ENCODE measurements at places on chromosomes 5 and 9.

- DNase-seq: peak; percentile 97
These were observed at the start of gene MED27 for GRCh38 chr9:132079391-132080091. Gene MED27, minus strand, starts transcription at chr9:132079867. Its CDS starts 23 bp downstream, at chr9:132079844.

- no peak for DNase-seq
These were observed 51.9 kb upstream of the SHB start for GRCh38 chr9:38120961-38121360.

- no peak for DNase-seq
These were observed 443.4 kb downstream of the DTWD2 start for GRCh38 chr5:118544887-118545449.

GRCh38 chr5:61273279-61273975 is 58.6 kb upstream of the ZSWIM6 start:
- DNase-seq: no peak

DNA sequence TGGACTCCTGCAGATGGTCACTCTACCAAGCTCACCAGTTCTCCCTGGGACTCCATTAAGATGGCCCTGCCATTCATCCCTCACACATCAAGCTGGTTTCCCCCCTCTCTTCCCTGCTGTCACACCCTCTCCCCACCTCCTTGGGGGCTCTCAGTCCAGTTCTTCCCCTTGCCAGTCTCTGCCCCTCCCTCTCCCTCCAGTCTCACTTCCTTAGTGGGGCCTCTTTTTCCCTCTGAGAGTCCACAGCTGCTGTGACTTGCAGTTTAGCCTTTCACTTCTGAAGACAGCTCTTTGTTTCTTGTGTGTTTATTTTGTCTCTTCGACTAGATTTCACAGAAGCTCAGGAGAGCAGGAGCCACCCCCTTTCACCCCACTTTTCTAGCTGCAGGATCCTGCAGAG is 10.5 kb downstream of the DOCK2 start:
- no peak for DNase-seq

- no peak for DNase-seq
These were observed 558.7 kb downstream of the ACTL7B start for GRCh38 chr9:108297073-108297472.

DNA sequence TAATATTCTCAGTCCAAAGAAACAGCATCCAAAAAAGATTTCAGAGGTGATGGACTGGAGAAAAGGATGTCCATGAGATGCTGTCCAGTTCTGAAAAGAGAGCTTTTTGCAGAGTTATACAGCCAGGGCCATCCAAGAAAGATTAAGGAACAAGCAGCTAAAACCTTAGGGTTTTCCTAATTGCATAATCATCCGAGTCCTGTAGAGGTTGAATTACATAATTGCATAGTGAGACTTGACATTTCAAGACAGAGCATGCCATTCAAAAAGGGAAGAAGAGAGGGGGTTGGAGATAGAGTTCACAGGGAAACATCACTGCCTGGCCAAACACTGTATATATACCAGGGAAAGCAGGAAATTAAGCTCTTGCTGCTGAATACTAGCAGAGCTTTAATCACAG is 1729.2 kb upstream of the WWC1 start:
- DNase-seq: no peak

DNA sequence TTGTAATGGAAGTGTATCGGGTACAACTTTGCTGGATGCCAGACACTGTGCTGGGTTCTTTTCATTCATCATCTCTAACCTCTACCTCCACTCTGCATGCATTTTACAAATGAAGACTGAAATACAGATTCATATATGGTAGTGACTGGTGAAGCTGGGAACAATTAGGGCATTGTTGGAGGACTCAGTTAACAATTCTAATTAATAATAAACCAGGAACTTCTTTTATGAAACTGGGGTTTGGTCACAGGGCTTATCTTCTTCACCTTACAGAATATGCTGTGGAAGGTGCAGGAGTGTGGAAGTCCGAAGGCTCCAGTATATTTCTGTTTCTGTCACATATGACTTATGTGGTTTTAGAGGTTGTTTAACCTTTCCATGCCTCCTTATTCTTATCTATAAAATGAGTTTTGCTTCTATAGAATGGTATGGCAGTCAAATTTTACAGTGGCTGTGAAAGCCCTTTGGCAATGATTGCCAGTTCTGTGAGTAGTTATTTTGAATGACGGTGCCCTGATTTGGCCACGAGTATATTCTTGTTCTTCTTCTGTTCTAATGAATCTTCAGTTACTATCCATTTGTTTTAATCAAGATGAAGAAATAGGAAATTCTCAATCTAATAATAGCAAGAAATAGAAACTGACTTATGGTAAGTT is 284.7 kb downstream of the GABRB2 start:
- DNase-seq: no peak

DNA sequence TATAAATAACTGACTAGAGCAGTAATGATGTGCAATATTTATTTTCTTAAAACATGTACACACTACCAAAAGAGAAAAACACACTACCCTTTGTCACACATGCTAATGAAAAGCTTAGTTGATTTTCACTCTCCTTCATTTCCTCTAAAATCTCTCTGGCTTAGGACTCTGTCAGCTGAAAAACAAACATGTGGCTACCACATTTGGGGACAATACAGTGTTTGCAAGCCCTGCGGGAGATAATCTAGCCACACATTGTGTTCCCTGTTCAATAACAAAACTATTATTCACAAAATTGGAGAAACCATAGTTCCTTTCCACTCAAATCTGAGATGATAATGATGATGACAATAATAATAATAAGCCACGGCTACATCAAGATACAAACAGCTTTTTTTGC is 3.5 kb upstream of the LOX start:
- no peak for DNase-seq

GRCh38 chr9:33051144-33051543 is 25.3 kb downstream of the SMU1 start:
- DNase-seq: no peak

DNA sequence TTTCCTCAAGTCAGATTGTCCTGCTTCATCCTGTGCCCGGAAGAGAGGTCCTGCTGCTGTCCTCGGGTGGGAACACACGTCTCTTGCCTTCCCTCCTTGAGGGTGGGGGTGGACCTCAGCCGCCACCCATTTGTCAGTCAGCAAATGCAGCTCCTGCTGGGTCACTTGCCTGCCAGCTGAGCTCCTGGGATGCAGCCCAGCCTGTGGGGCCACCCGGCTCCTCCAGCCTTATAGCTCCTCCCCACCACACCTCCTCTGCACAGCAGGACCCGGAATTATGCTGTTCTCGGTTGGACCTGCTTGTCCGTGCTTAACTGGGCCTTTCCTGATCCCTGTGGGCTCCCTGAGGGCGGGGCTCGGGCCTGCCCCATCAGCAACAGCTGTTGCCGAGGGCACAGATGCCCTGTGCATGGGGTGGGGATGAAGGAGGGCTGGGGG is 52.7 kb downstream of the RXRA start:
- no peak for DNase-seq

- no peak for DNase-seq
These were observed 95.6 kb upstream of the ZNF608 start for GRCh38 chr5:124841829-124842712.

DNA sequence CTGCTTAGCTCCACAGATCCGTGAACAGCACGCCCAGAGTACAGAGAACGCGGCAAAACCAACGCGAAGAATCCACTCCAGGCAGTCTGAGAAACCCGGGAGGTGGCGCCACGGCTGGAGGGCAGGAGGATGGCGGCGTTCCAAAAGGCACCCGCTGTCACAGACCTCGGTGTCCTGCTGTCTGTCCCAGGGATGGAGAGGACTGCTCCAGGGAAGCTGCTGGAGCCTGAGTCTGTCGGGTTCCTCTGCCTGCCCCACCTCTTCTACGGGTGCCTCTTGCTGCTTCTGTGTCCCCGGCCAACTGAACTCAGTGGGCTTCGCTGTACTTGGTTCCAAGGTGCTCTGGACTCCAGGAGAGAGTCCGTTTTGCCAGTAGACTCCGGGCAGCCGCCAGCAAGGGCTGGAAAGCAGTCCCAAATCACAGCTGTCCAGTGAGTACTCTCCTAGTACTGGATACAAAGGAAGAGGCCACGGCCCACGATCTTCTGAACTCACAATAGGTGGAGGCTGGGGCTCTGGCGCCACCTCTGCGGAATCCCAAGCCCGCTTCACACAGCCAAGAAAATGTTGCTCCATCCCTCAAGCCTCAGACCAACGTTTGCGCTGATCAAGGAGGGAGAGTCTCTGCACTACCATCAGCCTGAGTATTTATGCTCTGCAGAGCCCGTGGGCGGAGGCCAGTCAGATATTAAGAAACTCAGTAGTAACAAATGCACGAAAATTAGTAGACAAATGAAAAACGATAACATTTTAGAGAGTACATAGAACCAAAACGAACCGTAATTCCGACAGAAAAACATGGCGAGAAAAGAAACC is 440 bp downstream of the ANXA2R start:
- peak; percentile 63 for DNase-seq

DNA sequence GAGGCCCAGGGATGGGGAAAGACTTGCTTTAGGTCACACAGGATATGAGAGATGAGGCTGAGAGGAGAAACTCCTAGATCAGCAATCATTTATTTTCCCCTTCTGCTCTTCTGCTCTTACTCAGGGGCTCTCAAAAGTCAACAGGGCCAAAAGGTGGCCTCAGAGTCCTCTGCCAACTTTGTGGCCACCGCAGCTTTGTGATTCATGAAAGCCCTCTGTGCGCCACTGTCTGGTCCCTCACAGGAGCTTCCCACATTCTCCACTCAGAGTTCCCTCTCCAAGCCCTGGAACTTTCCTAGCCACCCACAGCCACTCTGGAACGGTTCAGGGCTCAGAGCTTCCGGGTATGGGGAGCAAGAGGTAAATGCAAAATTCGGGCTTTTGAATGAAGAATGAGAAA is 82.4 kb downstream of the COL27A1 start:
- DNase-seq: no peak

DNA sequence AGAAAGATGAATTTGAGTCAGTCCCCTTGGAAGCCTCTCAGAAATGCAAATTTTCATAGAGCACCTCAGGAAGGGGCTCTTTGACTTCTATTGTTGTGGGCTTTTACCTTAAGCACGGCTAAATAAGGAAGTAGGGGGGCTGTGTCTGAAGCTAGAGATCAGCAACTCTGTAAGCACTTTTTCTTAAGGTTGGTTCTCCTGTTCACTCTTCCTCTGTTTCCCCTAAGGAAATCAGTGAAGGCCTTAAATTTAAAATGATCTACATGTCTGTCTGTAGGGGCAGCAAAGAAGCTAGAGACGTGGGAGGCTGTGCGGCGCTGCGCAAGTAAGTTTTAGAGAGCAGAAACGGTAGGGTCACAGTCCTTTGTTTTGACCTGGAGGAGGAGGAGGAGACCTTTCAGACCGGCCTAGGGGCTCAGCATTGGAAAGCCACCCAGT is 1.2 kb upstream of the CDC14B start:
- no peak for DNase-seq

GRCh38 chr5:116068028-116068632 is 16.7 kb upstream of the COMMD10 start:
- DNase-seq: no peak

GRCh38 chr5:137630216-137630971 is 105.5 kb downstream of the KLHL3 start:
- no peak for DNase-seq

GRCh38 chr5:1523480-1523792 is 324 bp downstream of the LPCAT1 start:
- DNase-seq: no peak

DNA sequence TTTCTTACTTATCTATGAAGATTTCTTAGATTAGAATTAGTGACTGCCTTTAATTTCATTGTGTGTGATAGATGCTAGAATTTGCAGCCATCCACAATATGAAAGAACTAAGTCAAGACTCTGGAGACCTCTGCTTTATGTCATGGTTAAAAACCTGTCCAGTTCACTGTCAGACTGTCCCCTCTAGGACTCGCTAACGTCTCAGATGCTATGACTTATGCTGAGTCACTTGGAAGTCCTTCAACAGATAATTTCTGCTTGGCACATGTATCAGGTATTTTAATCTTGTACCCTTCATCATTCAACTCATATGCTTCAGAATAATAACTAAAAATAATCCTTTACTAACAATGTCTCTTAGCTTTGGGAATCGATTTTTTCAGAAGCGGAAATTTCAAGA is 230.5 kb upstream of the DMAC1 start:
- no peak for DNase-seq

- DNase-seq: no peak
These were observed 454.1 kb upstream of the NUDT12 start for GRCh38 chr5:104016646-104017045.

DNA sequence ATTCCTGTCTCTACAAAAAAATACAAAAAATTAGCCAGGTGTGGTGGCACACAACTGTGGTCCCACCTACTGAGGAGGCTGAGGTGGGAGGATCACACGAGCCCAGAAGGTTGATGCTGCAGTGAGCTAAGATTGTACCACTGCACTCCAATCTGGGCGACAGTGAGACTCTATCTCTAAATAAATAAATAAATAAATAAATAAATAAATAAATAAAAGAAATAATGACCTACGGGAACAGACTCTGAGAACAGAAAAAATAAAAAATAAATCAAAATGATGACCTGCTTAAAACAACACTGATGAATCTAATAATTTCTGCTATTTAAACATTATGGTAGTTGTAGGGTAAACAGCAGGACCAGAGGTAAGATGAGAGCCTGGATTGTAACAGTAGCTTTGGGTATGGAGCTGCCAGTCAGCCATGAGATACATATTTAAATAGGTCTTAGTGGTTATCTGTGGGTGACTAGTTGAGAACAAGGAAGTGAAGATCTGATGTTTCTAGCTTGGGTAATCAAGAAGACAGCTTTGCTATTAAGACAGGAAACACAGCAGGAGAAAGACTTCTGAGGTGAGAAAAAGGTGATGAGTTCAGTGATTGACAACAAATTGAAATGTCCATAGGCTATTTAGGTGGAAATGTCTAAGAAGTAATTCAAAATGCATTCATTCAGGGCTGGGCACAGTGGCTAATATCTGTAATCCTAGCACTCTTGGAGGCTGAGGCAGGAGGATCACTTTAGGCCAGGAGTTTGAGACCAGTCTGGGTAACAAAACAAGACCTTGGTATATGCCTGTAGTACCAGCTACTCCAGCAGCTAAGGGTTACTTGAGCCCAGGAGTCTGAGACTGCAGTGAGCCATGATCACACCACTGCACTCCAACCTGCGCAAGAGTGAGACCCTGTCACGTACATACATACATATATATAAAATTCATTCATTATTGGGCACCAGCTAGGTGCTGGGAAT is 11.0 kb downstream of the RNF145 start:
- no peak for DNase-seq

- no peak for DNase-seq
These were observed 40.2 kb upstream of the EXOC3 start for GRCh38 chr5:402615-403359.

DNA sequence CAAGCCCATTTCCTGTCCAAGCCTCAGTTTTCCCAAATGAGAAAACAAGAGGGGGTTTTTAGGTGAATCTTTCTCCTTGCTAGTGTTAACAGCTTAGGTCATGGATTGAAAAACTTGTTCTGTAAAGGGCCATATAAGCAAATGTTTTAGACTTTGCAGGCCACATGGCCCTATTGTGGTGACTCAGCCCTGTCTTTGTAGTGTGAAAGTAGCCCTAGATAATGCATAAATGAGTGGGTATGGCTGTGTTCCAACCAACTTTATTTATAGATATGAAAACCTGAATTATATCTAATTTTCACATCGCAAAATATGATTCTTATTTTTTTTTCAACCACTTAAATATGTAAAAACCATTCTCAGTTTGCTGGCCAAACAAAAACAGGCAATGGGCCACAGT is 6.9 kb upstream of the BARX1 start:
- DNase-seq: no peak
